NCI-H2171 (cell line): ENCODE measurements at places on chromosomes 5 and 9.

- DNase-seq, result no peak
Observed at GRCh38 chr5:169168280-169168679, 132.7 kb downstream of the SLIT3 start.

- DNase-seq, result no peak
Observed at GRCh38 chr9:84671586-84672521, 2.3 kb downstream of the NTRK2 start.

DNA sequence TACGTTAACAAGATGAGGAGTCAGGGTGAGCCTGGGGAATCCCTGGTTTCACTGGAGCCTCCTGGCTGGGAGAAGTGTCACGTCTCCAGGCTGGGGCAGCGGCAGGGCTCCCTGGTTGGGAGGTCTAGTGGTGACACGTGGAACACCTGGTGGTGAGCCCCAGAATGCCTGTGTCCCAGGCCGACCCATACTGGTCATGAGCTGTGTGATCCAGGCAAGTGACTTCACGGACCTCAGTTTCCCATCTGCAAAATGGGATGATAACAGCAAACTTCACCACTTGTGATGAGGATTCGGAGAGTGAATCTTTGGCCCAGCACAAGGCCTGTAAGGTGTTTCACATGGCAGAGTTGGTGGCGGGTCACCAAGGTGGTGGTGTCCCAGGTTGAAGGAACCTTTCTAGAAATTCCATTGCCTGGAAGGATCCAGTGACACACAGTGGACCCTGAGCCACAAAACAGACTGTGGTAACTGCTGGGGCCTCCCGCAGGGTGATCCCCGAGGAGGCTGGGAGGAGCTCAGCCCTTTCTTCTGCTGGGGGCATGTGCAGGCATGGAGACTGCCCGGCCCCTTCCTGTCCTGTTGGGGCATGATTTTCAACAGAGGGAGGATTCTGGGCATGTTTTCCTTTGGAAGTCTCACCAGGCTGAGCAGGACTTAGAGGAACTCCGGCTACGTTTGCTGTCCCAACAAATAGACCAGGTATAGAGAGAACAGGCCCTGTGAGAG lies 153.9 kb upstream of the IER5L start:
- DNase-seq, result no peak

- no peak for DNase-seq
Observed at GRCh38 chr5:152092580-152092979, 167.9 kb upstream of the GLRA1 start.

DNA sequence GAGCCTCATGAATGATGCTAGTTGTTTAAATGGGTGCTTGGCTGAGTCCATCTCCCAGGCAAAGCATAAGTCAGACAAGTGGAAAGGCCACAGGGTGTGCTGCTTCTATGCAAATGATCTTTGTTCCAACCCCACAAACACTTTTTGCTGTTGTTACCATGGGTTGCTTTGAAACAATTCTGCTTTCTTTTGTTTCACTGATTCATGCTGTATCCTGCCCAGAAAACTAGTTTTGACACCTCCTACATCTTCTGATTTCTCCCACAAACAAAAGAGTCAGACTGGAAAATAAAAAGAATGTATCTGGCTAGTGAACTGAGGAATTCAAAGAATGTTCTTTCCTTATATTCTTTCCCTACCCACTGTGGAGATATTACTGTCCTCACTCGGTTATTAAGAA lies 298.6 kb downstream of the DIRAS2 start:
- no peak for DNase-seq

DNA sequence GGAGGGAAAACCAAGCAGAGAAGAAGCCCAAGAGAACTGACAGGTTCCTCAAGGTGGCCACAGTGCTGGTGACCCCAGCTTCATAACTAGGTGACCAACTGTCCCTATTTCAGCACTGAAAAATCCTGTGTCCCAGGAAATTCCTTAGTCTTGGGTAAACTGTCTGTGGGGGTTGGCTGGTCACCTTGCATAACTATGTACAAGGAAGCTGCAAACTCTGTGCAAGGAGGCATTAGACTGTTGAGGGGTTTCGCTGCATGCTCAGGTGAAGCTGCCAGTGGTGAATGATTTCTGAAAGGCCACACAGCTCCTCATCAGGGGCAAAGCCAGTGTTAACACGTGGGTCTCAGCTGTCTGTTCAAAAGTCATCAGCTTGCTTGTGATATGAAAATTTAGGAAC lies 36.9 kb downstream of the PCSK5 start:
- DNase-seq, result no peak

GRCh38 chr9:75873712-75874111 lies 16.8 kb upstream of the PCSK5 start:
- DNase-seq, result no peak

GRCh38 chr9:124271660-124272059 lies 13.9 kb downstream of the NEK6 start:
- DNase-seq, result no peak

- no peak for DNase-seq
Observed at GRCh38 chr9:98625728-98626127, 83.0 kb downstream of the GABBR2 start.

DNA sequence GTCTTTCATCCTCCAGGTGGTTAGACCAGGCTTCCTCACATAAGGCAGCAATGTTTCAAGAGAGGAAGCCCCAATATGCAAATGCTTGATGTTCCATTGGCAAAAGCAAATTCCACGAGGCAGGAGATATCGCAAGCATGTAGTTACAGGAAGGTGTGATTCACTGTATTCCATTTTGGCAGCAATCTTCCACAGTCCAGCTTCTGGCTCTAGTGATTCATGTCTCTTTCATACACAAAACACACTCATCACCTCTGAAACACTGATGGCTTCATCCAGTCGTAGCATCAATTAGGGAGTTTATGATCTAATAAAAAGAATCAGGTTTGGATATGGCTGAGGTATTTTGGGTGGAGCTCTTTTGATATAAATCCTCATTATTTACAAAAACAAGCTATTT lies 552.2 kb upstream of the RIOK2 start:
- DNase-seq, result no peak

DNA sequence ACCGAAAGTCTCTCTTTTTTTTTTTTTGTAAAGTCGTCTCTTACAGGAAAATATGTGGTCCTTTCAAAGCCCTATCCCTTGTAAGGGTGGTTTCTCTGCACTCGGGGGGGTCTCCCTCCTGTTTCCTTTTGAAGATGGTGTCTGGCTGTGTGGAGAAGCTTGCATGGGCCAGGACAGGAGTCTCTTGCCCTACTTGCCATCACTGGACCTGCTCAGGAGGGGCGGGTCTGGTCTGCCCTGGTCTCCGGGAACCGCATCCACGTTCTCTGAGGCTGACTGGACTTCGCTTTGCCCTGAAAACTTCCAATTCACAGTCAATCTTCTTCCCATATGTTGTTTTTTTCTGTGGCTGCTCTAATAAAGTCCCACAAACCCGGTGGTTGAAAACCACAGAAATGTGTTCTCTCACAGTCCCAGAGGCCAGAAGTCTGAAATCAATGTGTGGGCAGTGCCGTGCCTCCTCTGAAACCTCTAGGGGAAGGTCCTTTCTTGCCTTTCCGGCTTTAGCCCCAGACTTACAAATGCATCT lies 92.9 kb upstream of the IER5L start:
- no peak for DNase-seq

- DNase-seq, result no peak
Observed at GRCh38 chr5:150532996-150533395, 25.1 kb downstream of the NDST1 start.

DNA sequence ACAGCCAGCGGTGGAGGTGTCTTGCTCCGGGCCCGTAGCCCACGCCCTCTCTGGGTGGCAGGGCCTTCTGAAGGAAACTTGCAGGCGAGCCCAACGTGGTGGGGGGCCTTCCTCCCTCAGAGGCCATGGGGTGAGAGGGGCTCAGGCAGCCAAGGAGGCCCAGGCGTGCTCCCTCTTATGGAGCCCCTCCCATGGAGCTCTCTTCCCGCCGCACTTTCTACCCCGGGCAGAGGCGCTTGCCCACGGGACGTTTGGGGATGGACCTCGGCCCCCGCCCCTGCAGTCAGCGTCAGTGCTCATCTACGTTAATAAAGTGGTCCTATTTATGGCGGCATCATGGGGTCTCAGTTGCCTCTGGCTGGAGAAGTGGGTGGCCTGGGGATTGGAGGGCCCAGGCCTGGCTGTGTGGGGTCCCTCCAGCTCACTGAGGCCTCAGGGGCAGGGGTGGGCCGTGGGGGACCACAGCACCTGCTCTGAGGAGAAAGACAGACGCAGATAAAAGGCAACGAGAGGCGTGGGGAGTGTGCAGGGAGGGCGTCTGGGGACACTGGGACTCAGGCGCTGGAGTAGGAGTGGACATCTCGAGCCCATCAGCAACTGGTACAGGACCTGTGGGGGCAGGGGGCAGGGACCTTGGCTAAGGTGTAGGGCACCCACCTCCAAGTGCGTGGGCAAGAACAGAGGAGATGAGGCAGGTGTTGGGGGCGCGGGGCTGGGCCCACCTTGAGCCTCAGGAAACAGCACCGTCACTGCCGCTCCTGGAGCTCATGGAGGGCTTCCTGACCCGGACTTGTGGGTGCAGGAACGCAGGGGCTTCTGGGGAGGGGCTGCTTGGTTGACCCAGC lies 33.8 kb downstream of the FAM163B start:
- DNase-seq, result no peak

DNA sequence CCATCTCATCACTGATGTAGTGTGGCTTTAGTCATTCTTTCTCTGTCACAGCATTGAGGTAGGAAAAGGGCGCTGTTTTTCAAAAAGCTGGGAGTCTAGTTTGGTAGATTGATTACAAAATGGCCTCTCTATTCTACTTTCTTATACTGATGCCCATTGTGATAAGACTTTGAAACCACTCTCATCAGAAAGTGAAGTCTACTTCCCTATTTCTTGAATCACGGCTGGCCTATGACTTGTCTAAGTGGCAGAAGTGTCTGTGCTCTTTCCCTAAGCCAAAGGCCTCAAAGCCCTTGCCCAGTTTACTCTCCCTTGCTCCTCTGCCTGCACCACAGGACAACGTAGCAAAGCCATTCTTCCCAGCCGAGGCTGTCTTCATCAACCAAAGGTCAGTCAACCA lies 83.0 kb upstream of the IL33 start:
- no peak for DNase-seq

- DNase-seq, result no peak
Observed at GRCh38 chr5:165282491-165282890, 1777.1 kb downstream of the MAT2B start.

- no peak for DNase-seq
Observed at GRCh38 chr9:134689321-134690181, 47.9 kb downstream of the COL5A1 start.

- no peak for DNase-seq
Observed at GRCh38 chr9:74497748-74498620, 849 bp downstream of the RORB start.

DNA sequence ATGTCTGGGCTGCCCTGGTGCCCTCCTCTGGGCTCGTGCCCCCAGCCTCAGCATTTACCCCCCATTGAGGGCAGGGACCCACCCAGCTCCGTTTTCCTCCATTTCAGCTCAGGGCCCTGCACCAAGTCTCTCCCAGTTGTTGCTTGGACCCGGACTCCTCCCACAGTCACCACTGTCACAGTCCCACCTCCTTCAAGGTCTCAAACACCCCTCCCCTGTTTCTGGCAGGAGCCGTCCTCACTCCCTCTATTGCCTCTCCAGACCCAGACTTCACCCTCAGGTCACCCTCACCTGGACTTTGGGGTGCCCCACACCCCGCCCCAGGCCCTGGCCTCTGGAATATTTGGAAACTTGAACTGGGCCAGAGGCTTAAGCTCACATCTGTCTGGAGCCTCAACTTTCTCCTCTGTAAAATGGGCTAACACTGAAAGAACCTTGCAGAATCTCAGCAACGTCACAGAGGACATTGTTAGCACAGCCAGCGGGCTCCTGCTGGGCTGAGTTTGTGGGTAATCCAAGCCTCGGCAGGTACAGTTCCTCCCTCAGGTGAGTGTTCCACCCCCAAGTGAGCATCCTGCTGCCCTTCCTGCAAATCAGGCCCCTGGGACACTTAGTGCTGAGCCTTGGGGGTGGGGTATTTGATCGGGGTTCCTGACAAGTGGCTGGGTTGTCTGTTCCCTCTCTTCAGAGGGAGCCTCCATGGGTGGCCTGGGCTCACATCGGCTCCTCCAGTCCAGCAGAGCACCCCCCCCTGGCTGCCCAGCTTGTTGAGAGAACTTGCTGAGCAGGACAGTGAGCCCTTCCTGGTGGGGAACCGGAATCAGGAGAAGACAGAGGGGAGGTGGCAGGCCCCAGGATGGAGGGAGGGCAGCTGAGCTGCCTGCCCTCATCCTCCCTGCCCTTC lies 130.1 kb downstream of the C9orf50 start:
- no peak for DNase-seq

DNA sequence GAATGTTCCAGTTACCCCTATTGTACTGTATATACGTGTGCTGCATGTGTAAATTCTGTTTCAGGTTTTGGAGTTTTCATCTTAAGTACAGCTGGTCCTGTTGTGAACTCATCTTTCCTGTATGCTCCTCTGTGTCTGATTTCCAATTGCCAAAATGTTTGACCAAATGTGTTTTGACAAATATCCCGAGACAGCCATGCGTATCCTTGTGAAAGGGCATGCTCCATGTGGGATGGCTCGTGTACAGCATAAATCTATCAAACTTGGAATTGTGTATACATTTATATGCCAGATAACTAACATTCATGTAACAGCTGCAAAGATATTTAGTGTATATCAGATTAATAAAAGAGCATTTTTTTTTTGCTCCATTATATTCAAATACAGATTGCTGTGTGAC lies 69.5 kb upstream of the IQGAP2 start:
- DNase-seq, result no peak

DNA sequence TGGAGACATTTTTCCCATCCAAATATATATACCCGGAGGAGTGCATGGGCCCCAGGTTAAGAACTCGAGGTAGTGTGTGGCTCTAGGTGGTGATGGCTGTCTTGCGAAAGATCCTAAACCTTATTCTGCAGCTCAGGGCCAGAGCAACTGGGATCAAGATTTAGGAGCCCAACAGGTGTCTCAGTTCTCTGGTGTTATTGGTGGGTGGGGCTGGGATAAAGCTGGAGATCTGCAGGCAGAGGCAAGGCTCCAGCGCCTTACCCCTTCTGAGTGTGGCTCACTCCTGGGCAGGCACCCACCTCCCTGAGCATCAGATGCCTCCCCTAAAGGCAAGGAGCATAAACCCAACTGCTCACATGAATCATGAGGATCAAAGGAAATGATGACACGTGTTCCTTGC lies 11.2 kb downstream of the UBE2QL1 start:
- DNase-seq, result no peak

DNA sequence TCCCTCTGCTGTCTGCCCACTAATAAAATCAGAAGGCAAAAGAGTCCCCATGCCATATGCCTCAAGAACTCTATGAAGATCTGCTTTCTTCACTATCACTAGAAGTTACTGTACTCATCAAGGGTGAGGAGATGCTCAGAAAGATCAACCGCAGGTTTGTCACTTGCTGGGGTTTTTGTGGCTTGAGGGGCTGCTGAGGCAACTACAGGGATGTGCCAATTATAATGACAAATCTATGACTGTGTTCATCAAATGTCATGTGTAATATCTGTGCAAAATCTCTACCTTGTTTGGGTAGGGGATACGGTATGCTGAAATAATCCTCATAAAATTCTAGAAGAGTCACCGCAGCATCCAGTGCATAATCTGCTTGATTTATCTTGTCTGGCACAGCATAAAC lies 13.0 kb downstream of the ERAP1 start:
- no peak for DNase-seq
